ENCODE measurements at places on chromosomes 6 and 20.

DNA sequence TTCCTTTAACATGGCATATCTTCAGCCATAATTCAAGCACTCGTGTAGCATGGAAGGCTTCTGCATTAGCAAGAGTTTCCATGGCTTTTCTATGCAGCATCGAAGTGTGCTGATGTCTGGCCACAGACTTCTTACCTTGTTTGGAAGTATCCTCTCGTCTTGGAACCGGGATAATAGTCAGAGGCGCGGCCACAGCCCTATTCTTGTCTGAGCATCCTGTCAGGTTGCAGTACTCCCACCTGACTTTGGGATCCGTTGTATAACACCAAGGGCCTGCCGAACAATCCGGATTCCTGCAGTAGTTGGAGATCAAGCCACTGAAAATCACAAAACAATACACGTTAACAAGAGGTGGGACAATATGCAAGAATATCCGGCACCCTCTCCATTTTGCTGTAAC is 138.9 kb downstream of the SLC22A3 start:
- H3K27me3 ChIP-seq, result no peaks in the 10 kb centered on the region
- no peak overlapping the region for H3K4me3 ChIP-seq
- no peaks in the 10 kb centered on the region for H3K36me3 ChIP-seq

GRCh38 chr6:119267126-119267905 is 82.2 kb downstream of the MAN1A1 start:
- DNase-seq, result no peak
- H3K36me3 ChIP-seq, result peaks cover 6% of the 10 kb centered on the region
- H3K4me3 ChIP-seq, result no peak overlapping the region
- H3K27me3 ChIP-seq, result no peaks in the 10 kb centered on the region
- H3K4me1 ChIP-seq, result no peaks in the 10 kb centered on the region

DNA sequence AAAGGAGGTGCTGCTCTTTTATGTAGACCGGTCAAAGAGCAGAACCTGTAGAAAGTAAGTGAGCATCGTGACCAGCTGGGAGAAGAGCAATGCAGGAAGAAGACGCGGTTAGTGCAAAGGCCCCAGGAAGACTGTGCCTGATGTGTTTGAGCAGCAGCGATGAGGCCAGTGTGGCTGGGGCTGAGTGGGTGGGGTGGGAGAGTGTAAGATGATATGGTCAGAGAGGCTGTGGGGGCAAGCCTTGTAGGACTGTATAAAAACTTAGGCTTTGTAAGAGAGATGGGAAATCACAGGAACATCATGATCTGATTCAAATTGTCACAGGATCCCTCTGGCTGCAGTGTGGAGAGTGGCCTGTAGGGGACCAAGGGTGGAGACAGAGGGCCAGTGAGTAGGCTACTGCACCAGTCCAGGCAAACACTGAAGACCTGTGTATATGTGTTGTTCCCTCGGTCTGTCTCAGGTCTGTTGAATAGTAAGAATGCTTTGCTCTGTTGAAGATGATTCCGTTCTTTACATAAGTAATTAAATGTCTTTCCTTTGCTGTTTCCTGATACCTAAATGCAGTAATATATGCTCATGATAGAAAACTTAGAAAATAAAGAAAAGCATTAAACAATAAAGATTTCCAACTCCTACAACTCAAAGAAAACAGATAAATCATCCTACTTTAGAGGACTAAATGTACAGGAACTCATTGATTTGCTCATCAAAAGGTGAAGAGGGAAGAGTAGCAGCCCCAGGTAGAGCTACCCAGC is 23.6 kb upstream of the WFDC2 start:
- no peaks in the 10 kb centered on the region for H3K4me1 ChIP-seq
- H3K27me3 ChIP-seq, result no peaks in the 10 kb centered on the region
- DNase-seq, result no peak
- no peak overlapping the region for H3K27ac ChIP-seq

DNA sequence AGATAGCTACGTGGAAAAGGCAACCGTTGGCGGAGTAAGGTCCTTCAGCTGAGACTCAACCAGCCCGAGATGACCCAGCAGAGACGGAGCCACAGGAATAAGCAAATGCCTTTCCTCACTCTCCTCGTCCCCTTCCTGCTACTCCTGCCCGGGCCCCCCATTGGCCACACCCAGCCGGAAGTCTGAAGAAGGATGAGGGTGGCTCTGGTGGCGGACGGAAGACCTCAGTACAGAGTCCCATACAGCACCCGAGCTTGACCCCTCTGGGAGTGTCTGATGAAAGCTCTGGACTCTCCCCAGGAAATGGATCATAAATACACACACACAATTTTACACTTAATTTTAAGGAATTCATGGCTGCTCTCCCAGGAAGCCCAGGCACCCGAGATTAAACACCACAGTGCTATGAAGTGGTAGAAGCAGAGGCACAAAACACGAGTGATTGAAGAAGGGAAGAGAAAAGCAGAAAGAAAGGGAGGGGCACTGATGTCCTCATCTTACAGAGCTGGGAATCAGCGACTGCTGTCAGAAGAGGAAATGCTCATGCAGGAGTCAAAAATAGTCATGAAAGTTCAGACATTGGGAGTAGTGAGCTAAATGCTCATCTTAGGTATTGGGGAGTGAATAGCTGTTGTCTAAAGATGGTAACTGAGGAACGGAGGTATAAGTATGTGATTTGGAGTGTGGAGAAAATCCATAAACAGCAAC is 125.6 kb downstream of the BANF2 start:
- H3K27me3 ChIP-seq, result no peaks in the 10 kb centered on the region
- H3K36me3 ChIP-seq, result no peaks in the 10 kb centered on the region
- H3K4me1 ChIP-seq, result peaks cover 4% of the 10 kb centered on the region
- H3K4me3 ChIP-seq, result no peak overlapping the region

DNA sequence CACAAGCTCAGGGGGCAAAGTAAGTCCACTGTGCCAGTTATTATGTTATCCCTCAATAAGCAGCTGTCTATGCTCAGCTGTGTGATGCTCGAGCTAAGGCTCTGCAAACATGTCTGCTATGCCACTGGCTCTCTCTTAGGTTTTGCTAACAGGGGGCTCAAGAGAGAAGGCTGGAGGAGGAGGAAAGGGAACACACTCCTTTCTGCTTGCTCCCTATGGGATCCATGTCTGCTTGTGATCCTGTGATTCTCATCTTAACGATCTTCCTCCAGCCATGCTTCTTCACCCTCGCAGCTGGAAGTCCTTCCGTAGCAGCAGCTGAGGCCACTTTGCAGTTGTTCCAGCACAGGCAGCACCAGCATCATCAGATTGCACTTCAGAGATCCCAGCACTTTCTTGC is 37.0 kb upstream of the IGF2R start:
- H3K4me1 ChIP-seq, result no peaks in the 10 kb centered on the region
- no peak for DNase-seq
- no peaks in the 10 kb centered on the region for H3K27me3 ChIP-seq
- H3K27ac ChIP-seq, result no peak overlapping the region
- H3K36me3 ChIP-seq, result no peaks in the 10 kb centered on the region
- no peak overlapping the region for H3K4me3 ChIP-seq

DNA sequence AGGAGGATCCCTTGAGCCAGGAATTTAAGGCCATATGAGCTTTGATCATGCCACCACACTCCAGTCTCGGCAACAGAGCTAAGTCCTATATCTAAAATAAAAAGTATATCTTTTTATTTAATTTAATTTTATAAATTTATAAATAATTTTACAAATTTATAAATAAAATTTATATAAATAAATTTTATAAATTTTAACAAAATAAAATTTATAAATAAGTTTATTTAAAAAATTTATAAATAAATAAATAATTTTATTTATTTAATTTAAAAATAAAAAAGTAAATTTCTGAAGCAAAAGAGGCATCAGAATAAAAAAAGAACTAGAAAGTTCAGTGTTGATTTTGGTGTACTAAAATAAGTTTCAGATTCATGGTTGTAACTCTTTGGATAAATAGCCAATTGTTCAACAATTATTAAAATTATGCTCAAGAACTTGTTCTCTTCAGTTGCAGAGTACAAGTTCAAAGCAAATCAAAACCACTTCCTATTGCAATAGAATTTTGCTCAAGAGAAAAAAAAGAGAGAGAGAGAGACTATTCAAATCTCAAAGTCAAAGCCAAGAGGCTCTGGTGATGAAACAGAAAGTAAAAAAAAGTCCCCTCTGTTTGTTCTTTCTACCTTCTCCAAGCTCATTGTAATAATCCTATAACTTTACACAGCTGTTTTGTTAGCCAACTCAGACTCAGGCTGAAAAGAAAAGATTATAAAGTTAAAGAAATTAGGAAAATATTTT is 547.5 kb upstream of the ADGRB3 start:
- H3K36me3 ChIP-seq, result no peaks in the 10 kb centered on the region
- DNase-seq, result no peak
- H3K4me3 ChIP-seq, result no peak overlapping the region
- H3K27ac ChIP-seq, result no peak overlapping the region
- H3K27me3 ChIP-seq, result no peaks in the 10 kb centered on the region

DNA sequence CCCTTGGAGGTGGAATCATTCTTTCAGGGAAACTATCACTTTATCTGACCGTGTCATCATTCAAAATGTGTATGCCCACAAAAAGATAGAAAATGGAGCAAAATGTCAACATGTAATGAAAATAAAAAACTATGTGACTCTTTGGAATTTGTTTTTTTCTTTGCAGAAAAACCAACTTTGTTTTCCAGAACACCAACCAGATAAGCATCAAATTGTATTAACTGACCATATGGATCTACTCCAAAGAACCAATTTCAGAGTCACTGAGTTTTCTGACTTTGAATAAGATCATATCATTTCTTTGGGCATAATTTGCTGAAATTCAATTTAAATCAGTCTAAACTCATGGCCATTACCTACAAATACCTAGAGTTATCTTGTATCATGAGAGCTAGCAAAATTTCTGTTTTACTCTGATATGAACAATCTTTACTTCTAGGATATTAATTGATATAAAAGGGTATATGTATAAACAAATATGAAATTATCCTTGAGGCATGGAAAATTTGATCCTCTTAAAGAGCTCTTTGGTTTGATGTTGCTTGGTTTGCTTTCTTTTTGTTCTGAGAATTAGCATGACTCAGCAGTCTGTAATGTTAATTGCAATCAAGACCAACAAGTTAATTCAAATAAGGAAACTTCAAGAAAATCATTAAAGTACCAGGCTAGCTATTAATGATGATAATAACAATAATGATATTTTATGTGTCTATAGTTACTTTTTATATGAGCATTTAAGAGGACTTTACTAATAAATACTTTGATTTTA is 444.4 kb upstream of the MARCKS start:
- H3K4me1 ChIP-seq, result peaks cover 3% of the 10 kb centered on the region
- no peak for DNase-seq
- no peaks in the 10 kb centered on the region for H3K36me3 ChIP-seq

GRCh38 chr6:152184917-152185574 is 377.6 kb downstream of the ESR1 start:
- no peaks in the 10 kb centered on the region for H3K27me3 ChIP-seq
- no peak overlapping the region for H3K4me3 ChIP-seq
- no peaks in the 10 kb centered on the region for H3K4me1 ChIP-seq
- H3K36me3 ChIP-seq, result no peaks in the 10 kb centered on the region

DNA sequence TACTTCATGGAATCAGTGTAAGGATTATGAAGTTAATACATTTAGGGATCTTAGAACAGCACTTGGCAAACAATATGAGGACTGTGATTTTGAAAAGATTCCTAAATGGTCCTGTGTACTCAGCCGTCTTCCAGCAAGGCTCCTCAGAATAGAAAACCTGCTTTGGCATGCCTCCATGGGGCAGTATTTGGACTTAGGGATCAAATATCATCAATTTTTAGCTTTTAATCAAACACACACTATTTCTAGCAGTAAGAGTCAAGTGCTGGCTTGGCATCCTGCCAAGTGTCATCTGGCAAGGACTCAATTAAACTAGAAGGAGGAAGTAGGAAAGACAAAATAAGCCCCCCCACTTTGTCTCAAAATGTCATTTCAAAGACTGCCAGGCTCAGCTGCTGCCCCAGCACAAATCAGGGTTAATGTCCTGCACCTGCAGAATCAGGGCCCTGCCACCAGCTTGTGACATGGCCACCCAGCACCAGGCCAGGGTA is 40.8 kb downstream of the IYD start:
- H3K4me1 ChIP-seq, result peaks cover 25% of the 10 kb centered on the region
- H3K36me3 ChIP-seq, result no peaks in the 10 kb centered on the region
- DNase-seq, result no peak
- H3K4me3 ChIP-seq, result no peak overlapping the region

GRCh38 chr20:57810511-57811373 is 100.9 kb upstream of the PMEPA1 start:
- no peak for DNase-seq
- no peaks in the 10 kb centered on the region for H3K36me3 ChIP-seq
- no peaks in the 10 kb centered on the region for H3K27me3 ChIP-seq
- peaks cover 14% of the 10 kb centered on the region for H3K4me1 ChIP-seq
- H3K27ac ChIP-seq, result no peak overlapping the region
- no peak overlapping the region for H3K4me3 ChIP-seq

GRCh38 chr6:135667691-135668455 is 170.3 kb upstream of the AHI1 start:
- peaks cover 5% of the 10 kb centered on the region for H3K4me1 ChIP-seq
- no peak overlapping the region for H3K4me3 ChIP-seq
- DNase-seq, result no peak
- no peak overlapping the region for H3K27ac ChIP-seq

GRCh38 chr20:23248461-23248882 is 102.1 kb upstream of the NXT1 start:
- H3K4me3 ChIP-seq, result no peak overlapping the region
- H3K4me1 ChIP-seq, result peaks cover 7% of the 10 kb centered on the region
- DNase-seq, result no peak

DNA sequence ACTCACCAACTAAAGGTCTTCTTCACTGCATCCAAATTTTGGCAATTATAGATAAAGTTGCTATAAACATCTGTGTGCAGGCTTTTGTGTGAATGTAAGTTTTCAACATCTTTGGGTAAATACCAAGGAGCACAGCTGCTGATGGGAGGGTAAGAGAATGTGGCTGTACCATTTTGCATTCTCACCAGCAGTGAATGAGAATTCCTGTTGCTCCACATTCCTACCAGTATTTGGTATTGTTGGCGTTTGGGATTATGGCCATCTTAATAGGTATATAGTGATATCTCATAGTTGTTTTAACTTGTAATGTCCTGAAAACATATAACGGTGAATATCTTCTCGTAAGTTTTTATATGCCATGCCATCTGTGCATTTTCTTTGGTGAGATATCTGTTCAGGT is 69.3 kb downstream of the ILRUN start:
- no peak overlapping the region for H3K27ac ChIP-seq
- no peaks in the 10 kb centered on the region for H3K27me3 ChIP-seq
- DNase-seq, result no peak
- no peaks in the 10 kb centered on the region for H3K36me3 ChIP-seq
- H3K4me3 ChIP-seq, result no peak overlapping the region

DNA sequence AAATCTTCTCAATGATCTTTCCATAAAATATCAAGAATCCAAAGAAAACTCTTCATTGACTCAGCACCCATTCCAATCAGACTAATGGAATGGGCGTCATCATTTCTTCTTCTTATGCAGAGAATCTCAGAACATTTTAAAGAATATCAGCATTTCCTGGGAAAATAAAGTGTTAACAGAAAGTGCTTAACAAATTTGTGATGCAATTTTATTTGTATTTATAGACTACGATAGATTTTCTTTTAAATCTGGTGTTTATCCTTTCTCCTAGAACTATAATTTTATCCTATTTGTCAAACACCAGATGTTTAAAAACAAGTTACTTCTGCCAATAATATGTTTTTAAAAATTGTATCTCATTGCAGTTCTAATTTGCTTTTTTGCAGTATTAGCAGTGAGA is 330.7 kb downstream of the COL12A1 start:
- DNase-seq, result no peak
- no peaks in the 10 kb centered on the region for H3K27me3 ChIP-seq
- H3K4me1 ChIP-seq, result peaks cover 11% of the 10 kb centered on the region
- H3K27ac ChIP-seq, result no peak overlapping the region
- no peak overlapping the region for H3K4me3 ChIP-seq

- H3K4me1 ChIP-seq, result peaks cover 26% of the 10 kb centered on the region
- peaks cover 12% of the 10 kb centered on the region for H3K36me3 ChIP-seq
- no peaks in the 10 kb centered on the region for H3K27me3 ChIP-seq
- no peak for DNase-seq
- no peak overlapping the region for H3K4me3 ChIP-seq
Measured at GRCh38 chr6:28357036-28357435, 7.3 kb downstream of the ZKSCAN3 start.

Data from suprapubic skin (tissue), 4 donors.